ENCODE measurements at places on chromosomes 6 and 20. TPM values are rescaled to one million over a fixed set of nuclear protein-coding genes. Genes with fewer than 3 reads are reported as not detected.

The CCR6 gene
- total RNA-seq: 0.34 TPM

The IL17F gene
- not detected for total RNA-seq

The BPI gene
- 0.67 TPM for total RNA-seq

The FRK gene
- 4.7 TPM for total RNA-seq

The HLA-F gene
- 163 TPM for total RNA-seq

- H3K4me1 ChIP-seq: peaks cover 47% of the 10 kb centered on the region
- H3K4me3 ChIP-seq: no peak overlapping the region
- H3K36me3 ChIP-seq: no peaks in the 10 kb centered on the region
- DNase-seq: no peak
Observed at GRCh38 chr6:129684903-129685661, 24.9 kb downstream of the ARHGAP18 start.

DNA sequence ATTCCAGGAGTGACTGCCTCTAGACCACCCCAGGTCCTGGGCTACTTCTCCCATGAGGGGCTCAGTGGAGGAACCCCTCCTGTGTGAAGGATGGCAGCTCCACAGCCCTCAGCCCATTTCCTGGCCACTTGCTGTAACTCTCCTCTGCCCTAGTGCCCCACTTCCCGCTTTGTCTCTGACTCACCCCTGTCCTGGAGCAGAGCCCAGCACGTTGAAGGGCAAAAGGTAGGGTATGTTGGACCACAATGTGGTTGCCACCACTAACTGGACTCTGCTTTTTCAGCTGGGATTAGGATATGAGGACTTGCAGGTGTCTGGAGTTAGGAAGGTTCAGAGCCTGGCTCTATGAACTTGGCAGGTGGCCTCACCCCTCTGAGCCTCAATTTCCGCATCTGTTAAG is 2.4 kb downstream of the MYBL2 start:
- H3K36me3 ChIP-seq: no peaks in the 10 kb centered on the region
- H3K4me3 ChIP-seq: no peak overlapping the region
- peaks cover 15% of the 10 kb centered on the region for H3K27me3 ChIP-seq
- DNase-seq: no peak

DNA sequence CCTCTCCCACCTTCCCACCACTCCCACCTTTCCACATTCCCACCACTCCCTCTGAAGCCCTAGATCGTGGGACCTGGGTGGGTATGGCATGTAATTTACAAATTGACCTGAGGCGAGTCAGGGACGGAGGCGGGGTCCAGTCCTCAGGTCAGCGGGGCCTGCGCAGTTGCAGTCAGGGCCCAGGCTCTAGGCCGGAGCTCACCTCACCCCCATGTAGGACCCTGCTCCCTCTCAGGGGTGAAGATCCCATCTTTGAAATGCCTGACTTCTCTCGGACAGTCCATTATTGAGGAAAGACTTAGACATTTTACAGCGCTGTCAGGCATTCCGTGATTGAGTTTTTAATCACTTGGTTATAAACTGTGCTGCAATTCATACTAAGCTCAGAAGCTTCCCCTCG is 10.5 kb downstream of the THBS2 start:
- no peak for DNase-seq
- H3K36me3 ChIP-seq: peaks cover 2% of the 10 kb centered on the region
- no peaks in the 10 kb centered on the region for H3K27me3 ChIP-seq
- no peak overlapping the region for H3K27ac ChIP-seq
- no peaks in the 10 kb centered on the region for H3K4me1 ChIP-seq
- no peak overlapping the region for H3K4me3 ChIP-seq

DNA sequence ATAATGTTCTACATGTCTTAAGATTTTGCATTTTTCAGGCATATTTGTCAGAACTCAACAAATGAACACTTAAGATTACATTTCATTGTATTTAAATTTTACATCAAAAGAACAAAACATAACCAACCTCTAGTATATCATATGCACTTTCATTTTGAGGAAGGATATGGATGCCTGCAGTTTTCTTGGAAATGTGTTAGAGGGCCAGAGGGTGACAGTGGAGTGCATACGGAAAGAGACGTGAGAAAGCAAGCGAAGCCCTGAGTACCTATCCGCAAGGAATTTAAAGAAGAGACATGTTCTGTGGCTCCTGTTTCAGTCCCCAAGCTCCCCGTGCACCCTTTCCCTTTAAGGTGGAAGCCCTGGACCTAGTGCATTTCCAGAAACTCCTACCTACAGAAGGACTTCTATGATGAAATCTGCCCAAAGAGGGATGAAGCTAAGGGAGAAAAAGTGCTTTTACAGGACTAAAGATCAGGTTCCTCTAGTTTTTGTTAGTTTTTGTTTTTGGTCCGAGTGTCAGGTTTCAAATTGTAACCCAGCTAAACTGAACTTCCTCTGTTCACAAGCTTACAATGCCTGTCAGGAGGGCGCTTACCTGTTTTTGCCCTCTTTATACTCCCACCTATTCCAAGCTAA is 38.8 kb downstream of the EZR start:
- no peaks in the 10 kb centered on the region for H3K27me3 ChIP-seq
- peaks cover 50% of the 10 kb centered on the region for H3K36me3 ChIP-seq
- H3K27ac ChIP-seq: peak overlapping the region; percentile 24
- H3K4me1 ChIP-seq: peaks cover 14% of the 10 kb centered on the region
- no peak for DNase-seq
